ENCODE measurements at places on chromosomes 16 and 17.

DNA sequence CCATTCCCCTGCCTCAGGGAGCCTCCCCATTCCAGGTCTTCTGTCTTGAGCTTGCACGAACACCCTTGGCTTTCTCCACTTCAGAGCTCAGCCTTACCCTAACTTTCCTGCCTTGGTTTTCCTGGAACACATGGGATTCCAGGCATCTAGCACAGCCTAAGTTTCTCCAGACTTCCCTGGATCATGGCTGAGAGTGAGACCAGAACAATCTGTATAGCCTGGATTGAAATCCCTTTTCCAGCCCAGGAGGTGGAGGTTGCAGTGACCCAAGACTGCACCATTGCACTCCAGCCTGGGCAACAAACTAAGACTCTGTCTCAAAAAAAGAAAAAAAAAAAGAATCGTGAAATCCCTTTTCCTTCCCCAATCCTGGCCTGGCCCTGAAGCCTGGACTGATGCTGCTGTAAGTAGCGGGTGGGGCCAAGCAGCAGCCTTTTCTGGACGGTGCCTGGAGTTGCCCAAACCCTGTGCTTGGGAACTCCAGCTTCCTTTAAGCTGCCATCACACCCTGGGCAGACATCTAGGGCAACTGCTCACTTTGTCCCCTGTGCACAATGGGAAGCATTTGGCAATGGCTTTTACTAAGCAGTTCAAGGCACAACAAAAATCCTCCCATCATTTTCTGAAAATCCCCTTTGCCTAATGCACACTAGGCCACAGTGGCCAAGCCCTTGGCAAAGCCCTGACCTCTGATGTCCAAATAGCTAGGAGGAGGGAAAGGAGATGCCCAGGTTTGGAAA lies 12.0 kb upstream of the SLC16A5 start:
- DNase-seq = no peak

DNA sequence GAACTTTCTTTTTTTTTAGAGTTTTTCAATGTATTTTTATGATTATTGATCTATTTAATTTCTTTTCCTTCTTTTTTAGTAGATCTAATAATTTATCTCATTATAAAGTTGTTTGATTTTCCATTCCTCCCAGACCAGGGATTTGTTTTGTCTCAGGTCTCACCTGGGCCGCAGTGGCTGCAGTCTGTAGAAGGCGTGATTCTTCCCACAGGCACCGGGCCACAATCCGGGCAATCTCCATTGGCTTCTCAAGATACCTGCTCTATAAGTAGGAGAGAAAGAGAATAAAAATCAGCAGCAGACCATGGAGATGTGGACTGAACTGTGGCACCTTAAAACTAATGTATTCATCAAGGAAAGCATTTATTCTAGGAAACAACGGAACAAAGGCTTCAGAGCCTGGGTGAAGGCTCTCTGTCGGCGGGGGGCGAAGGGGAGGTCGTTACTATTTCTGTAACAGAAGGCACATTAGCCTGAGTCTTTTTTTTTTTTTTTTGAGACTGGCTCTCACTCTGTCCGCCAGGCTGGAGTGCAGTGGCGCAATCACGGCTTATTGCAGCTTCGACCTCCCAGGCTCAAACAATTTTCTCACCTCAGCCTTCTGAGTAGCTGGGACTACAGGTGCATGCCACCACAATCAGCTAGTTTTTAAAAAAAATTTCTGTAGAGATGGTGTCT lies 42.7 kb downstream of the STAT3 start:
- DNase-seq = no peak

DNA sequence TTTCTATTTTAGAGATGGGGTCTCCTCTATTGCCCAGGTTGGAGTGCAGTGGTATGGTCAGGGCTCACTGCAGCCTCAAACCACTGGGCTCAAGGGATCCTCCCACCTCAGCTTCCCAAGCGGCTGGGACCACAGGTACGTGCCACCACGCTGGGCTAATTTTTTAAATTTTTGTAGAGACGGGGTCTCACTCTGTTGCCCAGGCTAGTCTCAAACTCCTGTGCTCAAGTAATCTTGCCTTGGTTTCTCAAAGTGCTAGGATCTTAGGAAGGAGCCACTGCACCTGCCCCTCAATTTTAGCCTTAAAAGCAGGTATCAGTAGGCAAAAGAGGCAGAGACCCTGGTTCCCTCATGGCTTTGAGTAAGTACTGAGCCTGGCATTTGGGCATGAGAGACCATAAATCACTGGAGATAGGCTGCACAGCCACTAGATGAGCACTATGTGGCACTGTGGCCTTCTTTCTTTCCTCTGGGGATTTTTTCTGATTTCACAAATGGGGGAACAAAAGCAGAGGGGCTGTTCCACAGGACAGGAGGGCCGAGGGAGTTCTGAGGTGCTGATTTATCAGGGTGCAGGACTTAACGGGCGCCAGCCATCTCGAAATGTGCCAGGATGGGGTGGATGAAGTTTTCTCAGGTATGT lies 82.2 kb downstream of the PLXDC1 start:
- DNase-seq = peak; percentile 5

GRCh38 chr16:80100846-80101451 lies 439.8 kb upstream of the DYNLRB2 start:
- DNase-seq = no peak

GRCh38 chr16:87328846-87329245 lies 11.7 kb upstream of the C16orf95 start:
- DNase-seq = no peak

All from fibroblast of skin of left biceps (primary cell).